ENCODE measurements at places on chromosomes 2 and 18.

DNA sequence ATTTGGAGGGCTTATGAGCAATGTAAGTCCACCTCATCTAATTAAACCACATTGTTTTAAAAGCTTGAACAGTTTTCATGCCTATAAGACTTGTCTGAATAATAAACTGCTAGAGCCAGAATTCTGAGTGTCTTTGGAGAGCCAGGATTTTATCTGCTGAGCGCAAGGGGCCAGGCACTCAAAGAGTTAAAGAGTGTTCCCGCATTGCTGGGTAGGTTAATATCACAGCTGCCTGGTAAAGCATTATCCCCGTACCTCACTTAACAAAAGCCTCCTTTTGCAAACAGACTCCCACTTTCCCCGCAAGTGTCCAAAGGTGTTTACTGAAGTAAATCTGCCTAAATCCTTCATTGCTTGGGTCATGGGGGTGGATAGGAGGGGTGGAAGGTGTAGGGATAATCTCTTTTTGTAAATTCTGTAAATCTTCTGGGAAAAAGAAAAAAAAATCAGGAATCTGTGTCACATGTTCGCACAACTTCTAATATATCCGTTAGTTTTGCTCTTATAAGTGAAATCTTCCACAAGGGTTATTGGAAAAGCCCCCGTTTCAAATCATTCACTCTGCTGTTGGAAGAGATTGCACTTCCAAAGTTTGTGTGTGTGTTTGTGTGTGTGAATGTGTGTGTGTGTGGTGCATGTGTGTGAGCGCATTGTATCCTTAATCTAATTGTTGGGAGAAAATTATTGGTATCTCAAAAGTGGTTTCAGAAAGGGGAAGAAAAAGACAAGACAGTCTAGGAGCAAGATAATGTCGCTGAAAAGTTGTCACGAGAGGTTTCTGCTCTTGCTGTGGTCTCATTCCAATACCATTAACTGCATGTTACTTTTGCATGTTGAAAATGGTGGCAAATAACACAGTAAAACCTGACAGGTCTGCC, 10.7 kb downstream of the ZEB2 start:
- no peak for DNase-seq

- DNase-seq = no peak
Observed at GRCh38 chr2:97011977-97012569, 25.7 kb upstream of the FAM178B start.

DNA sequence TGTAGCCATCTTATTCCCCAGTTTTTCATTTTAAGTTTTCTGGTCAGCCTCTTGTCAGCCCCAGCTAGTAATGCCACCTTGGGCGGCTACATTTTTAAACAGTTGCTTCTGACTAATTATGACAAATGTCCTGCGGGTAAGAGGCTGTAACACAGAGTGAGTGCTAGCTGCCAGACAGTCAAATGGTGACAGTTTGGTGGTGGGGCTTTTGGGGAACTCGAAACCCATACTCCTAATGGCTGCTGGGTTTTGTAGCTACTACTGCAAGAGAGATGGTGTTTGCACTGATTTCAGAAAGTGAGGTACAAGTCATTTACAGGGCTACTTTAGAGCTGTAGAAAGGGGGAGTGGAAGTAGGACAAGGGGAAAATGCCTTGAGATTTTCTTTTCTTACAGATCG, 48.2 kb downstream of the ZCCHC2 start:
- no peak for DNase-seq

- no peak for DNase-seq
Observed at GRCh38 chr18:62366992-62367391, 41.9 kb downstream of the TNFRSF11A start.

GRCh38 chr2:101501443-101501842, 26.5 kb upstream of the RFX8 start:
- DNase-seq = no peak

DNA sequence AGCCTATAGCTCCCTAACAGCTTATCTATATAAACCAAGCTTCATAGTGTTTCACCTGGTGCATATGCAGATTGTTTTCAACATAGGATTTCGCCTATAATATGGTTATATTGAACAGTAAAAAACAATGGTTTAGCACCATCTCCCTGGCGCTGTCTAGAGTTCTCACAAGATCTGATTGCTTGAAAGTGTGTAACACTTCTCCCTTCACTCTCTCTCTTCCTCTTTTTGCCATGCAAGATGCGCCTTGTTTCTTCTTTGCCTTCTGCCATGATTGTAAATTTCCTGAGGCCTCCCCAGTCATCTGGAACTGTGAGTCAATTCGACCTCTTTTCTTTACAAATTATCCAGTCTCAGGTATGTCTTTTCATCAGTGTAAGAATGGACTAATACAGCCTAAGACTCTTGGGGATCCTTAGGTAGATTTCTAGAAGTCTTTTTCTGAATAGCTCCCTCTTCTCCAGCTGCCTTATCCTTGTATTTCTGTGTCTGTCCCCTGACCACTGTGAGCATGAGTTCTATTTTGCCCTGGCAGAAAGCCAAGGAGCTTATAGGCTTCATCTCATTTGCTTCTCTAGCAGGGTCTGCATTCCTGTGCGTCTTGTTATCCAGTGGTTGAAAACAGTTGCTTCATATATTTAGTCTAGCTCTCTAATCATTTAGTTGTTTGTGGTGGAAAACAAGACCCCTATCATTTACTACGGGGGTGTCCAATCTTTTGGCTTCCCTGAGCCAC, 401.6 kb downstream of the GPD2 start:
- DNase-seq = no peak

DNA sequence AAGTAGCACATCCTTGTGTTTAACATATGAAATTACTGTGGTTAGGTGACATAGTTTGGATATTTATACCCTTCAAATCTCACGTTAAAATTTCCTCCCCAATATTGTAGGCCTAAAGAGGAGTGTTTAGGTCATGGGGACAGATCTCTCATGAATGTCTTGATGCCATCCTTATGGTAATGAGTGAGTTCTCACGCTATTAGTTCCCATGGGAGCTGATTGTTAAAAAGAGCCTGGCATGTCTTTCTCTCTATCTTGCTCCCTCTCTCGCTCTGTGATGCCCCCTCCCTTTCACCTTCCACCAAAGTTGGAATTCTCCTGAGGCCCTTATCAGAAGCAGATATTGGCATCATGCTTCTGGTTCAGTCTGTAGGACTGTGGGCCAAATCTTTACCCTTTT, 660.1 kb downstream of the ADCYAP1 start:
- DNase-seq = no peak

GRCh38 chr2:225465827-225466226, 66.3 kb downstream of the NYAP2 start:
- DNase-seq = no peak

- DNase-seq = no peak
Observed at GRCh38 chr2:186919296-186919695, 70.3 kb upstream of the ZSWIM2 start.

DNA sequence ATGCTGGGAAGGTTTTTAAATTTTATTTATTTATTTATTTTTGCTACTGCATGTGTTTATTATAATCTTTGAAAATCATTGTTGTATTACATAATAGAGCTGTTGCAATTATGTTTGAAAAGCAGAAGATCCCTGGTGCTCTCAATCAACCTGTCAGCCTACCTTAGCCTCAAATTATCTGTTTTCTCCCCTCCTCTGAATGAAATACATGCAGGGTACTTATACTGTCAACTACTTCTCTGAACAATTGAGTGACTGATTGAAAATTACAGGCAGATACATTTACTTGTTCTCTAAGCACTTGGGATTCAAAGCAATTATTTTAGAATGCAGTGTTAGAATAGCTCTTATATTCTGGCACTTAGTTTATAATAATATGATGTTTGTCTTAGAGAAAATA, 8.1 kb downstream of the KYNU start:
- DNase-seq = no peak

DNA sequence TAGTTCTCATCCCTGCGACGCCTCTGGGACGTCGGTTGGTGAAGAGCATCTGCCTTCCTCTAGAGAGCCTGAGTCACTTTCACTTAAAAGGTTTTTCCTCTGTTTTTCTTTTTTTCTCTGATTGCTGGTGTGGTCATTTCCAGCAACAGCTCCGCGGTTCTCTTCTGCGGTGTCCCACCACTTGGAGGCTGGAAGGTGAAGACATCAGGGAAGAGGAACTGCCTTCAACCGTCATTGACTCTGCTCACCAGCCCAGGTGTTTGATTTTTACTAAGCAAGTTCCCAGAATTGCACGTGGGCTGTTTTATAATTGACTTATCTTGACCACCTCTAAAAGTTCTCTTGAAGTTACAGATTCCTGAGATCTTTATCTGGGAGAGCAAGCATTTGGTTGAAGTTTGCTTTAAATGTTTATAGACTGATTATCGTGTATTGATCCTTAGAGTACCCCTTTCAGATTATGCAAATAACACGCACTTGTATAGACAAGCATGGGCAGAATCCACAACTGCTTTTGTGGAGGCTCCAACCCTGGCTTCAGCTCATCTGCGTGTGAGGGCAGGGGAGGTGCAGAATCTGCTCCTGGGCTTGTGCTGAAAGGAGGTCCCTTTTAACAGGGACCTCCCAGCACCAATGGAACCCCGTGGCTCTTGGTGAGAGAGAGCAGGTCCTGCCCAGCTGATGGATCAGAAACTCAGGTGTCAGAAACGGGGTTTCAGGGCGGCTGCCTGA, 3.5 kb downstream of the CTDP1 start:
- DNase-seq = no peak

DNA sequence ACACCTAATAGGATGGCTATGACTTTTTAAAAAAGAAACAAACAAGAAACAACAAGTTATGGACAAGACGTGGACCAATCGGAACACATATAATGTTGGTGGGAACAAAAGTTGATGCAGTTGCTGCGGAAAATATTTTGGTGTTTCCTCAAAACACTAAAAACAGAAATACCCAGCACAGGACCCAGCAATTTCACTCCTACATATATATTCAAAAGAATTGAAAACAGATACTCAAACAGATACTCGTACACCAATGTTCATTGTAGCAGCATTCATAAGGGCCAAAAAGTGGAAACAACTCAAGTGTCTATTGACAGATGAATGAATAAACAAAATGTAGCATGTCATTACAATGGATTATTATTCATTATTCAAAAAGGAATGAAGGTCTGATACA, 12.1 kb downstream of the CCDC141 start:
- no peak for DNase-seq

DNA sequence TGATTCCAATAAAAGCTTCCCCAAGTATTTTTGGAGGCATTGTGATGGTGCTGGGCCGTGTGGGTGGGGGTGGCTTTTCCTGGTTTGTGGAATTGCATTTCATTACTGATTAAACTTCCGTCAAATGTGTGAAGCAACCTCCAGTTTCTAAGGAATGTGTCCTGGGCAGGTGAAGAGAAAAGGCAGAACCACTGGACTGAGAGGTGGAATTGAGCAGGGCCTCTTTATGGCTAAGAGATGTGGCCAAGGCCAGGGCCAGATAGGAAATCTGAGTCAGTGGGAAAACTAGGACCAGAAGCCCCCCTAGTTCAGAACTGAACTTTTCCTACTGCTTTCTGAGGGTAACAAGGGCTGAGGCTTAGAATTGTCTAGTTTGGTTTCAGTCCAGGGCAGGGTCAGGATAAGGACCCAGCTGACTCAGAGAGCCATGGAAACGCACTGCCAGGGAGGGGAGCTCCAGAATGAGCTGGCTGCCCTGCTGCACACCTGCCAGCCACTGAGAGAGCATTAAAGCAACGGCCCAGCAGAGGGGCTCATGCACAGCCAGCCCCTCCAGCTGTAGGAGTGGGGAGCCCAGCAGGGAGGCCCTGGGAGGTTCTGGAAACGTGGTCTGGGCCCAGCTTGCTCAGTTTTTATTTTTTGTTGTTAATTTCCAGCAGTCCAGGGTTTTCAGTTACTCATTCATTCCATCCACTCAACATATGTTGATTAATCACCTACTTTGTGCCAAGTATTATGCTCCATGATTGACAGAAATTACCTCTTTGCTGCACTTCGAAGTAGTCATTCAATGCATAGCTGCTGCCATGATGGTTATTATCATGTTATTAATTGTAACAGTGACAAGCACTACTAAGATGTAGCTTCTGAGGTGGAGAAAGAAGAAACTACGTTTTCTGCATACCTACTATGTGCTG, 156.1 kb downstream of the MSH2 start:
- no peak for DNase-seq

GRCh38 chr18:55442561-55442960, 145.4 kb downstream of the TCF4 start:
- DNase-seq = no peak

DNA sequence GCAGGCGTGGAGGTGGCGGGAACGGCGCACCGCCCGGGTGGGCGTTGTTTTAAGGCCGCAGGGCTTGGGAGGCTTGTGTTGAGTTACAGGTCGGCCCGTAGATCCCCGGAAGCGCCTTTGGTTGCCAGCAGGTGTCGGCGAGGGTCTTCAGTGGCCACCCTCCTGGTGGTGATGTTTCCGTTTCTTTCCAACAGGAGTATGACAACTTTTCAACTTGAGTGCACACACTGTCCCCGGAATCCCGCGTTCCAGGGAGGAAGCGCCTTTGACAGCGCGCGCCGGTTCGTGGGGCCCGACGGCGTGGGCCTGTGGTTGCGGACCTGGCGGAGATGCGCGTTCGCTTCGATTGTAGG, 1.0 kb upstream of the HDAC4 start:
- DNase-seq = no peak

GRCh38 chr2:179842498-179843153, 18.8 kb downstream of the ZNF385B start:
- no peak for DNase-seq

- DNase-seq = no peak
Observed at GRCh38 chr2:157800838-157801495, 75.2 kb downstream of the ACVR1 start.

GRCh38 chr2:98177286-98177685, 90.3 kb downstream of the VWA3B start:
- DNase-seq = no peak

- DNase-seq = no peak
Observed at GRCh38 chr2:74328074-74328473, 15.1 kb downstream of the SLC4A5 start.

DNA sequence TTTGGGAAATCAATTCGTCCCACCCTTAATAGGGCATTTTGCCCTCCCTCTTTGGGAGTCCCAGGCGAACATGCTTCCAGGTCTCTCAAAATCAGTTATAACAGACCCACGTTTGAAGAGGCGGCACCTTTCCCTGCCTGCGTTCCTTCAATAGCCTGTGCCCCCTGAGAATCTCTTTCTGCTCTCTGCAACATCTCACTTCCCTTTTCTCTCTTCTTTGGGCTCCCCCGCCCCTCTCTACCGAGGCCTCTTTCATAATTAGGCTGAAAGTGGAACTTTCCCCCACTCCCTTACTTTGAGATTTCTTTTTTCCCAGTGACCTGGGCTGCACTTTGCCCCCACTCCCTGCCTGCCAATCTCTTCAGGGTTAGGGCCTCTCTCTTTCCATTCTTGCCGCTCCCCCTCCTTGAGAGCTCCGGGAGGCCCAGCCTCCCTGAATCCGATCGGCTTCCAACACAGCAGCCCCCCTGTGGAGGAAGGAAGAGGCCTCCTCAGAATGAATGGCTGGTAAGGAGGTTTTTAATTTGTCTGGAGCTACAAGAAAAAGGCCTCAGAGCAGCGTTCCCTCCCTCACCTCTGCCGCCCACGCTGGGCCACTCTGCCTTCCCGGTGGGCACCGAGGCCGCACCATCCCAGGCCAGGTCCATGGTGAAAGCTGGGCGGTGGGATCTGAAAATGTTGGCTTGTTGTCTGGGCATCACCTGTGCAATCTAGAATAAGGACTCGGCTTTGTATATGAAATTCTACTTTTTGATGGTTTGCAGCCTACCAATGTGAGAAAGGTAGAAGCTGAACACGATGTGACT, 162.6 kb upstream of the SIX3 start:
- DNase-seq = no peak

GRCh38 chr2:96869281-96869821, 529 bp downstream of the SEMA4C start:
- no peak for DNase-seq

GRCh38 chr2:238346544-238346943, 26.2 kb downstream of the TRAF3IP1 start:
- no peak for DNase-seq

All from activated CD8-positive, alpha-beta memory T cell treated with anti-CD3 and anti-CD28 coated beads for 4 hours (primary cell).